ENCODE measurements at places on chromosomes 6 and 20.
A peak's percentile ranks its signal among the peaks of the same experiment; 100 is the strongest.

GRCh38 chr6:125974214-125974866 lies 12.0 kb upstream of the TRMT11 start:
- peak; percentile 58 for DNase-seq

DNA sequence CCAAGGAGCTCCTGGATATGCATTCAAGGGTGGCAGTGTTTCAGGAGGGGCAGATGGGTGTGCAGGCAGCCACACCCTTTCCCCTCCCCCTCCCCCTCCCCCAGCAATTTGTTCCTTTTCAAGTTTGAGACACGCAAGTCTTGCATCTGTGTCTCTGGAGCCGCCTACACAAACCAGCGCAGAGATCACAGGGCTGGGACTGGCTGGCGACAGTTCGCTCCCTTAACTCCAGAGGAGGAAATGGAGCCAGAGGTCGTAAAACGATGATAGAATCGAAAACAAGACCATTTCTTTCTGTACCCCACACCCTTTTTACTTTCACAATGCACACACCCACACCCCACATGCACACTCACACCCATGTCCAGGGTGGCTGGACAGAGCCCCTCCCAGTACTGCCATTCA lies 163.1 kb downstream of the LY86 start:
- no peak for DNase-seq

DNA sequence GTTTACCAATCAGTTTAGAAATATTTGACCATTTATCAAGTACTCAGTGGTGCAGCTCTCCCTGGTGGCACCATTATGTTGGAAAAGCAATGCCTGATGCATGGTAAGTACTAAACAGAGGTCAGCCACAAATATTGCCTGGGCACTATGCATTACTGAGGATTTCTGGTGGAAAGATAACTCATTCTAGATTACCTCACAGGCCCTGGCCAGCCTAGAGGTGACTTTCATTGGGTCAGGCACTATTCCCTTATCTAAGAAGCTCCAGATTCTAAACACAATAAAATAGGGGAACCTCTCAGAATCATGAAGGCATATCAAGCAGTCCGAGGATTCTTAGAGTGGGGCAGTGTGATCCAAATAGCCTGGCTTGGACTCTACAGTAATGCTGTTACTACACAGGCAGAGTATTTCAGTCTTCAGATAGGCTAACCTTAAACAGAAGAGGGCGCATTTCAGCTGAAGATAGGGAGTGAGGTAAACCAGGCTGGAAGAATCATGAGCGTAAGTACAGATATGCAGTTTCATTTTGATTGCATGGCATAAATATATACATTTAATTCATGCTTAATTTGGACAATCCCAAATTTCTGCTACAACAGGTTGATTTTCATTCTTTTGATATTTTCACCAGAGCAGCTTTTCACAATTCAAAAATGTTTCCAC lies 12.1 kb downstream of the LGSN start:
- peak; percentile 2 for DNase-seq

GRCh38 chr6:165404296-165404695 lies 94.9 kb upstream of the C6orf118 start:
- DNase-seq = no peak

GRCh38 chr20:44296011-44296410 lies 15.0 kb downstream of the FITM2 start:
- no peak for DNase-seq

GRCh38 chr6:30766461-30767157 lies 22.3 kb upstream of the IER3 start:
- no peak for DNase-seq

- no peak for DNase-seq
These were observed 188.1 kb downstream of the CD83 start for GRCh38 chr6:14305624-14306023.

DNA sequence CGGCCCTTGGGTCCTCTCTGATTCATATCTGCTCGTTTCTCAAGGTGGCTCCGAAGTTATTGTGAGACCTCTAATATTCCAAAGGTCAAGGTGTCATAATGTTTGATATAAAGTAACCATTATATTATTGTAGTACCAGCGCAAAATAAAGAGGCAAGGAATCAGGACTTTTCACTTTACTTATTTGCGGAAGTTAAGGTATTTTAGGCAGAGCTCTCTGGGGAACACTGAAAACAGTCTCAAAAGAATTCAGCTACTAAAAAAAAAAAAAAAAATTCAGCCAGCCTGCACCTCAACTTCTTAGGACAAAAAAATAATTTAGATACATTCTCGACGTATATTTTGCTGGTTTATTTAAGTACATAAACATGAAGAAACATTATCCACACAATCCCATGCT lies 2.4 kb downstream of the OSER1 start:
- DNase-seq = no peak

DNA sequence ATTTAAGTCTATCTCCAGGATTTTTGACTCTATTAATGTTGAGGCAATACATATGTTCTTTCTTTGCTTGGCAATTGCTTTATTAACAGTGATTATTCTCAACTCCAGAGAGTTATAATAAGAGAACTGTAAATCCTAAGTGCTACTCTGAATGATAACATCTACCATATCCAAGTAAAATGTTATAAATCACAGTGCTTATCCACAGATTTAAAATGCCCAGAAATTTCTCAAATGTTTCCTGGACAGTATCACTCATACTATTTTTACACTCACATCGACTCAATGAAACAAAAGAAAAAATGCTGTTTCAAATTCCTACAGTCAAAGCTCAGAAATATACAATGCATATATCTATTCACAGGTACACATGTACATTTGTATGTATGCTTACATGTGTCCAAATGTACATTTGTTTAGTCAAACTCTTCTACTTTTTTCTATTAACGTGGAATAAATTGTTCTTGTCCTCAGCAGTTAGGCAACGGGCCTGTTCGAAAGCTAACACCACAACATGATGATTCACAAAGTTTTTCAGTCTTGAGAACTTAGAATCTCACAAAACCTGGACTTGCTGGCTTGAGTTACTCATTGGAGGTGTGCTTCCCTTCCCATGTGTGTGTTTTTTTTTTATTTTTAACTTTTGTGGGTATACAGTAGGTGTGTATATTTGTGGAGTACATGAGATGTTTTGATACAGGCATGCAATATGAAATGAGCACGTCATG lies 193.0 kb downstream of the GJA10 start:
- DNase-seq = no peak

GRCh38 chr6:95614094-95614493 lies 36.8 kb downstream of the MANEA start:
- DNase-seq = no peak

DNA sequence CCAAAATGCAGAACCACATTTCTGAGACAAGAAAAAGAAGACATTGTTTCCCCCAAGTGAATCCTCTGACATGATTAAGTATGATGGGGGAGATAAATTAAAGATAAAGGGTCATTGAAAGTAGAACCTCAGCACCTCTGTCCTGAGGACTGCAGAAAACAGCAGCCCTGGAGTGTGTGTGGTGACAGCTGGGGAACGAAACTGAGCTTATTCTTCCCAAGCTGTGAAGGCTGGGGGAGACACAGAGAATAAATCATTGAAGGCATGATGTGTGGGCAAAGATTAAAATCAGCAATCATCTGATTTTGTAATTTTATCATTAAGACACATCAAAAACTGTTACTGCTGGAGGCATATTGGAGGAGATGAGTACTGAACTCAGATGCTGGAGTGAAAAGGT lies 67.5 kb upstream of the GPR6 start:
- no peak for DNase-seq

DNA sequence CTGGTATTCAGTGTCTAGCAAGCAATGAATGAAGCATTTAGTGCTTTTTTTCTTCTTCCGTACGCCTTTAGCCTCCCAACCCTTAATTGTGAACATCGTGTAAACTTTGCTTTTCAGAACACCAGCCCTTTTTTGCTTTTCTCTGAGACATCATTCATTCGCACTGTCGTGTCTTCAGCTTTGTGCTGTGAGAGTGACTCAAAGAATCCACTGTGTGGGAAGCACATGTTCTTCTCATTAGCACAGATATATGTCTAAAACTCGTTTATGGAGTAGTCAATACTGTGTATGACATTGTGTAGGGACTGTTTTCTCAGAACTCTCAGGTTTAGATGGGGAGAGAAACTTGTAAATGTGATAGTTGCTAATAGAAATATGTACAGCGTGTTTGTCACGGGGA lies 279.1 kb downstream of the FARS2 start:
- DNase-seq = no peak

GRCh38 chr6:31821301-31822035 lies 6.1 kb upstream of the HSPA1B start:
- no peak for DNase-seq

DNA sequence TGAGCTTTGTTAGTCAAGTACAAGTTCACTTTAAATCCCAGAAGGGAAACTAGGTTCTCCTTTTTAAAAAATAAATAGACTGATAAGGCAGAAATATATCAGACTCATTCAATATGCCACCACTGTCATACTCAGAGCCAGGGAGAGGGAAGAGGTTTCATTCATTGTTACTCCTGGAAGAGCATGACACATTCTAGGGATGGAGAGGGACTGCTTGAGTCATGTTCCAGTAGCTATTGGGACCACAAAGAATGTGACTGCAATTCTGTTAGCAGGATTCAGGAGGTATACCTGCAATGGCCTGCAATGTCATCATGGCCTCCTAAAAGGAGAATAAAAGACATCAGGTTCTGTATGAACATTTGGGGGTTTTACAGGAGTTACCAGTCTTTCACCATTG lies 167.6 kb downstream of the TFAP2B start:
- no peak for DNase-seq

GRCh38 chr6:168496139-168496996 lies 55.4 kb downstream of the SMOC2 start:
- no peak for DNase-seq

- DNase-seq = no peak
These were observed 75.5 kb upstream of the FABP7 start for GRCh38 chr6:122704066-122704465.

GRCh38 chr20:43658069-43658722 lies 8.7 kb upstream of the MYBL2 start:
- DNase-seq = peak; percentile 3

GRCh38 chr6:164102693-164103092 lies 688.2 kb downstream of the QKI start:
- DNase-seq = no peak

DNA sequence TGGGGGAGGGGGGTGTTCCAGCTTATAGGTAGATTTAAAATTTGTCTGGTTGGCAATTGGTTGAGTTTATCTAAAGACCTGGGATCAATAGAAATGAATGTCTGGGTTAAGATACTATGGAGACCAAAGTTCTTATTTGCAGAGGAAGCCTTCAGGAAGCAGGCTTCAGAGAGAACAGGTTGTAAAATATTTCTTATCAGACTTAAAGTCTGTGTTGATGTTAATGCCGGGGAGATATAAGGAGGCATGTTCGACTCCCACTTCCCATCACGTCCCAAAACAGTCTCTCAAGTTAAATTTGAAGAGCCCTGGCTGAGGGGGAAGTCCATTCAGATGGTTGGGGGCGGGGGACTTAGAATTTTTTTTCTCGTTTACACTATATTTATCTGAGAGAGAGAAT lies 12.3 kb upstream of the BLCAP start:
- DNase-seq = no peak

DNA sequence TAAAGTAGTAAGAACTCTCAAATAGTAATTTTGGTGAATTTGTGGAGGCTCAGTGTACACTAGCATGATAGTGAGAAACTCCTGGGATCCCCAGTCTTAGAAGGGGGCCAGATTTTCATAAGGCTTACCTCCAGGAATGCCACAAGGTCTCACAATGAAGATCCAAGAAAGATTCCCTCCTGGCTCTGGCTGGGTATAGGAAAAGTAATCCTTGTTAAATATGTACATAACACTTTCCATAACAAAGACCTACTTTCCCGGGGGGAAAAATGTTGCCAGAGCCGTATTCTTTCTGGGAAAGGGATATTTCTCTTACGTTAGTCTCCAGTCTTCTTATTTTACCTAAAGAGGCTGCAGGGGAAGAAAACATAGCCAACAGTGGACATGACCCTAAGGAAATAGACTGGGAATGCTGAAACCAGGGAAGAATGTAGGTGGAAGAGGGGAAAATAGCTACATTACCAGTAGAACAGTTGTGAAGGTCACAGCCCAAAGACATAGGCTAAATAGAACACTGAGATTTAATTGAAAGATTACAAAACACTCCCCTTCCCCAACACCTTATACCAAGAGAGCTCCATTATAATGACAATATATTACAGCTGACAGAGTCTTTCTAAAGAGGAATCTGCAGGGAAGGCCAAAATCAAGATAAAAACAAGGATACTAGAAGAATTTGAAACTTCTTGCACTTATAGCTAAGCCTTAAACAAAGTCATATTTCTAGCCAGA lies 34.9 kb upstream of the ISM1 start:
- no peak for DNase-seq

DNA sequence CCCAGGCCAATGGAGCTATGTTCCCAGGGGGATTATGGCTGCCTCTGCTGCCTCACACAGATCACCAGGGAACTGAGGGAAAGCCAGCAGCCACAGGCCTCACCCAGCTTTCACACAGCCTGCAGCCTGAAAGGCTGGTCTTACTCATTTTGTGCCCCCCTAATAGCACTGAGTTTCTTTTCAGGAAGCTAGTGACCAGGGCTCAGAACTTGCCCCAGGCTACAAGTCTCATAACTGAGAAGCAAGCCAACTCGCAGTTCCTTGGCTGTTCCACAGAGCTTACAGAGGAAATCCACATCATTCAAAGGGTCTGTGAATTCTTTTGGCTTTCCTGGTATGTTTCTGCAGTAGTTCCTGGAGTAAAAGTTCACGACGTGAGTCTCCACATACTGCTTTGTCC lies 524.8 kb upstream of the GJE1 start:
- no peak for DNase-seq

DNA sequence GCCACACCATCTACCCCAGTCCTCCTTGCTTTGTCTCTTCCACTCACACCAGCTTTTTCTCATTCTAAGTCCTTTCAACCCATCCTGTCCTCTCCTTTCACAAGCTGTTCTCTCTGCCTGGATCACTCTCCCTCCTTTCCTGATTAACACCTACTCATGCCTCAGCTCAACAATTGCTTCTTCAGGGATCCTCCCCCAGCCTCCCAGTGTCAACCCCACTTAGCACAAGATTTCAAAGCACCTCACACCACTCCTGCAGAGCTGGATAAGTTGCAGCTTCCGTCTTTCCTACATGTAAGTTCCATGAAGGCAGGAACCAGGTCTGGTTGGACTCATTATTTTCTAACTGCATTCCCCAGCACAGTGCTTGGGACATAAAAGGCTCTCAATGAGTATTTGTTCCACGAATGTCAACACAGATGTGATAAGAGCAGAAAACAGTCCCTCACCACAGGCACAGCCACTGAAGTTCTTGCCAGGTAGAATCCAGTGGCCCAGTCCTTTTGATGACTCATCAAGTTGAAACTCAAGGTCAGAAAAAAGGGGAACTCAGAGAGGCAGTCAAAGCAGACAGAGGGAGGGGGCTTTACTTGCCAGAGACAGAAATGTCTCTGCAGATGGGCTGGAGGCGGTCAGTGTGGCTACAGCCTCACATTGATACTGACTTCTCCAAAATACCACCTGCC lies 193.4 kb upstream of the PRDM1 start:
- no peak for DNase-seq
